Natural killer cell (primary cell): ENCODE measurements at places on chromosomes 2 and 18. TPM values are rescaled to one million over a fixed set of nuclear protein-coding genes. Genes with fewer than 3 reads are reported as not detected.

DNA sequence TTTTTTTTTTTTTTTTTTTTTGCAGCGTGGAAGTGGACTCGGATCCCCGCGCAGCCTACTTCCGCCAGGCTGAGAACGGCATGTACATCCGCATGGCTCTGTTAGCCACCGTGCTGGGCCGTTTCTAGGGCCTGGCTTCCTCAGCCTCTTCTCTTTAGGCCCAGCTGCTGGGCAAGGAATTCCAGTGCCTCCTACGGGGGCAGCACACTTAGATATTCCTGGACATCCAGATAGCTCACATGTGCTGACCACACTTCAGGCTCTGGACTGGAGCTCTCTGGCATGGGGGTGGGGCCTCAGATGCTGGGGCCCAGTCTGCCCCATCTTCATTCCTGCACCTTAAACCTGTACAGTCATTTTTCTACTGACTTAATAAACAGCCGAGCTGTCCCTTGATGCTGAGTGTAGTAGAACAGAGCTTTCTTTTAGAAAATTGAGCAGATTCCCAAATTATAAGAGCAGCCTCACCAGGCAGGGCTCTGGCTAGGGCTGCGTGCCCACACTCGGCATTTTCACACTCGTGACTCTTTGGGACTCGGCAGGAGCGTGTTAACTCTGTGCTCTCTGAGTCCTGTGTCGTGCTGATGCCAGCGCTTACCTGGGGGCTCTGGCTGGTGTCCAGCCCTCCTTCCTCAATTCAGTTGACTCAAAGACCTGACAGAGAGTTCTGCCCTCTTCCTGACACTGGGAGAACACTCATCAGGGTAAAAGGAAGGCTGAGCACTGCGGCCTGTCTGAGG lies 19.3 kb downstream of the SLC30A3 start:
- DNase-seq = no peak

DNA sequence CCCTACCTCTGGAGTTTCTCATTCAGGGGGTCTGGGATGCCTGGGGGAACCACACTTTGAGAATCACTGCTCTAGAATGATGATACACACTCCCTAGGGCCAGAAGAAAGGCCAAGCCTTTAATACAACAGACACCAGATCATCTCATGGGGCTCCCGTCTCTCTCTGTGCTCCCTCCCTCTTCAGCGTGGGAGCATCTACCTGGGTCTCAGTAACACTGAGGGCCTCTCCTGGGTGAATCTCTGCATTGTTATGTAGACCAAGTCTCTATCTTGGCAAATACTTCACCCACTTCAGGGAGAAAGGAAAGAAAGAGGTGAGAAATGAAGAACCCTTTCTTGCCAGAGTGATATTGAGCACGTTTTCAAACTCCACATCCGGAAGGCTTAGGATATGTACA lies 146.8 kb upstream of the MSH6 start:
- no peak for DNase-seq

DNA sequence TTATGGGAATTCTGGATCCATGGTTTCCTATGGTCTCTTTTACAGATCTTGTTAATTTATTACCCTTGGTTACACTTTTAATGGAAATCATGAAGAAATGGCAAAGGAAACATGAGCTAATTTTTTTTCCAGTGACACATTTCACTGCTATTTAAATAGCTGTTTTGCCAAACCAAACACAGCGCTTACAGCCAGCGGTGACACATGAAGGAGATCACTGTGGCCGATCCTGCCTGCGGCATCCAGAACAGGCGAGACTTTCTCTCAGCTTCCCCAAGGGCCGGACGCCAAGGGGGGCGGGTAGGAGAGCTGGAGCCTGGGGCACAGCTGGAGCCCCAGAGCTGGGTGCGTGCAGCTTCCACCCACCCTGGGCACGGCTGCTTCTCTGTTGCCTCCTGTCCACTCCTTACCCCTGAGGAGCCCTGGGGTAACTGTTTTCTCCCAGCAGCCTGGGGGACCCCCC lies 81.4 kb upstream of the PKDCC start:
- no peak for DNase-seq

- DNase-seq = no peak
Observed at GRCh38 chr2:55966401-55967118, 43.0 kb upstream of the EFEMP1 start.

GRCh38 chr2:231515603-231516002 lies 14.6 kb downstream of the NMUR1 start:
- no peak for DNase-seq

DNA sequence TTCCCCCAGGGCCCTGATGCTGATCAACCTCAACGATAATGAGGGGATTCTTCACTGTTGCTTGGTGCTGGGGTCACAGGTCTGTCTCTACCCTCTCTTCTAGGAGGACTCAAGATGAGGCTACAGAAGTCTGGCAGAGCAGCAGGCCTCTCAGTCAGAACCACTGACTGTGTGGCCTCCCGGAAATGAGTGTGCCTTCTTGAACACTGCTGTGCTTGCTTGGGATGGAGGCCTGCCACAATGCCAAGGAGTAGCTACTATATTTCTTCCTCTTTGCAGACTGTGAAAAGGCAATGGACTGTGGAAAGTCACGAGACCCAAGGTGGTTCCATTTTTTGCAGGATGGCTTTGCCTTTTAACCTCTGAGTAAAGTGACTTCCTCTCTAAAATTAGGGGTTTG lies 5.8 kb upstream of the HOXD1 start:
- DNase-seq = no peak

- no peak for DNase-seq
Observed at GRCh38 chr2:77310416-77310815, 211.8 kb downstream of the LRRTM4 start.

DNA sequence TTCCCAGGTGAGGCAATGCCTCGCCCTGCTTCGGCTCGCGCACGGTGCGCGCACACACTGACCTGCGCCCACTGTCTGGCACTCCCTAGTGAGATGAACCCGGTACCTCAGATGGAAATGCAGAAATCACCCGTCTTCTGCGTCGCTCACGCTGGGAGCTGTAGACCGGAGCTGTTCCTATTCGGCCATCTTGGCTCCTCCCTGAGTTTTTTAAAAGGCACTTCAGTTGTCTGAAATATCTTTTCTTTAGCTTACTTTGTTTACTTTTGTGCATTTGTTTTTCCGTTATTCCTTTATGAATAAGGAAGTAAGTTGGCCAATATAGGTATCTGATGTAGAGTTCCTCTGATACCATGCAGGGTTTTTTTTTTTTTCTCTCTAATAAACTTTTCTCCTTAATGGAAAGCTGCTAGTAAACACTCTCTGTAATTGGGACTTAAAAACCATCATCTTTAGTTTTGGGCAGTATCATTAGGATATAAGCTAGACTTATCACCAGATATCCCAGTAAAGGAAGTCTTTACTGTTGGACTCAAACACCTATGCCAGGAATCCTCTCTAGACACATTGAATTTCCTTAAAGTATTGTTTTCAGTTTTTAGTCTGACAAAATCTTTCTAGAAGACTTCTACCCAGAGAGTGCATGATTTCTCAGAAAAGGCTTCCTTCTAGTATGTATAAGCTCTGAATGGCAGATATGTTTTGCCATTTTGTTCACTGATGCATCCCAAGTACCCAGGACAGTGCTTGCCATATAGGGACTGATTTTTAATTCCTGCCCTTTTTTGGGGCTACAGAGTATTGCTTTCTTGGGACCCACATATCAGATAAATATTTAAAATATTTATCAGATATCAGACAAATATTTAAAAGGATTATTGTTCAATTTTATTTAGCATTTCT lies 35.8 kb upstream of the DYSF start:
- DNase-seq = no peak

DNA sequence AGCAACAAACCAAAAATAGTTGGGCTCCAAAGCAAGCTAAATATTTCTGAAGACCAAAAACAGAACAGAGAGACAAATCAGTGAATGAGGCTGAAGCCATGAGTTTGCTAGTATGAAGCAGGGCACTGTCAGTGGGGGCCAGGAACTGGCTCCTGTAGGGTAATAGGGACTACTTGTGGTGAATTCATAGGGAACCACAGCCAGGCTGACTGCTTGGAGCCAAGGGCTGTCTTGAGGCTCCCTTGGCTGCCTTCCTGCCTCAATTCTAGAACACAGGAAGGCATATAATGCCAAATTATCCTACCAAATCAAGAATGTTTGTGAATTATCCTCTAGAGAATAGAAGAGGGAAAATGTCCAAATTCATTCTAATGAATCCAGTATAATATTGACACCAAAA lies 406.0 kb downstream of the CCDC85A start:
- no peak for DNase-seq

DNA sequence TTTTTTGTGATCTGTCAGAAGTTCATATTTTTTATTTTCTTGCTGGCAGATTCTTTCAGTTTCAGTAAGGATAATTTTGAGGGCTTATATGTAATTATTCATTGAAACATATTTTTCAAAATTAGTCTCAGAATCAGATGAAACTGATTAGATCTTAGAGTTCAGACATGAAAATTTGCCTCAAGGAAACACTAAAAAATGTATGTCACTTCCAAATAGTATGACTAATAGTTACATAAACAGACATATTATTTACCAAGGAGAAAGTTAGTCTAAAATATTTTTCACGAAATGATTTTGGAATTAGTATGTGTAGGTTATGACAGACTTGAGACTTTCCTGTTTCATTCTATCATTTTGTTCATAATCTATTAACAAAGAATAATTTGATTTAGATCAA lies 628.6 kb downstream of the CCDC85A start:
- DNase-seq = no peak

Gene MYO3B
- 0.68 TPM for total RNA-seq

Gene CCDC121
- 0.58 TPM for total RNA-seq

Gene CREG2
- not detected for total RNA-seq

Gene CDH19
- total RNA-seq = not detected

Gene HOXD1
- not detected for total RNA-seq
